ENCODE measurements at places on chromosomes 11 and 22.
A peak's percentile ranks its signal among the peaks of the same experiment; 100 is the strongest.

DNA sequence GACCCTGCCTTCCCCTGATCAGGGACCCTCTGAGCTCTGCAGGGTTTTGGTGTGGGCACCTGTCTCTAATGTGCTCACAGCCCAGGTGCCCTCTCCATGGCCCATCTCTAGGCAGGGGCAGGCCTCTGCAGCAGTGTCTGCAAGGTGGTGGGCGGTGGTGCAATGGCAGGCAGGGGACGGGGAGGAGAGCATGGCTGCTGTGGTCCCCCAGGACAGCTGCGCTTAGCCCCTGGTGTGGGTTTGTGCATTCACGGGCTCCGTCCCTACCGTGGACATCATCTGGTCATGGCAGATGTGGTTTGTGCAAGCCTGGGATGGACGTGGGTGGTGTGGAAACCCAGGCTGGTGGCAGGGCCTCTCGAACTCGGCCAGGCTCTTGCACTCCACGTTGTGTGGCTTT, 443.1 kb downstream of the TBC1D22A start:
- DNase-seq = no peak

DNA sequence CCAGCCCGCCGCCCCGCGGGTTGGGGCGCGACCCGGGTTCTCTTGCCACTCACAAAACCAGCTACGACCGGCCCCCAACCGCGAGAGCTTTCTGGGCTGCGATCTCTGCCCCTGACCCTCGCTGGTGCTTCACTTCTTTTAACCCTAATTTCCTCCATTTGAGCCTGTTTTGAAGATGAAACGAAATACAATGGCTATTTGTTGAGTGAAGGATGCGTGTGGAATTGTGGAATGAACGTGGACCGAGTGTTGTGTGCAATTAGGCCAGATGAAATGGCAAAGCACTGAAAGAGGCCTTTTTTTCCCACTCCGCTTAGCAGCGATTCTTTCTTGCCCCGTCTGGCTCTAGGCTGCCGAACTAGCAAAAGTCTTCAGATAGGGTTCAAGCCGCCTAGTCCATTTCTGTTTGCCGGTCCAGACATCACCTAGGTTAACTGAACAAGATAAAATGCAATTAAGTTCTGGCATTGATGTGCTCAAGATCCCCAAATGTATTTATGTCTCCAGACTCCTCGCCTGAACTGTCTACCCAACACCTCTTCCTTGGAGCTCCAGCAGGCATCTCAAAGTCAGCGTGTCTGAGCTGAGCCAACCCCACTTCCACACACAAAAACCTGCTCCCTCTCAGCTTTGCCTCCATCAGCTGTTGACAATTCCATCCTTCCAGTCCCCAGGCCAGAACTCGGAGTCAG, 471 bp upstream of the TMEM184B start:
- DNase-seq = peak; percentile 74

GRCh38 chr11:118604566-118604965, 2.8 kb upstream of the PHLDB1 start:
- no peak for DNase-seq

DNA sequence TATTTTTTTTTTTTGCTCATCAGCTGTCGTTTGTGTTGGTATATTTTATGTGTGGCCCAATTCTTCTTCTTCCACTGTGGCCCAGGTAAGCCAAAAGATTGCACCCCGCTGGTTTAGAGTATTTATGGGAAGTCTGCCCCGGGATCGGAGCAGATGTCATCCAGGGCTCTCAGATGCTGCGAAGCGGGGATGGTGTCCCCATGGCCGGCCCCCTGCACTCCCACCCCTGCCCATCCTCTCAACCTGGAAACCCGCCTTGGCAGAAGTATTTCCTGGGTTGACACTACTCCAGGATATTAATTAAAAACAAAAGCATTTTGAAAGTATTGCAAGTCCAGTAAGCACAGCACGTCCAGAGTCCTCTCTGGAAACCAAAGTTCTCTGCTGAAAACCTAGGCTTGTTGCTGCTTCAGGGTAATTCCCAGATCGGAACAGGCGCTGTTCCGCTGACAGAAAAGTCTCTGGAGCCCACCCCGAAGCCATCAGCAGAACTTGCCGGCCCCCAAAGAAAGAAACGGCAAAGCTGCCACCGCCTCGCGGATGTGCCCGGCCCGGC, 833 bp downstream of the SCUBE2 start:
- peak; percentile 68 for DNase-seq

DNA sequence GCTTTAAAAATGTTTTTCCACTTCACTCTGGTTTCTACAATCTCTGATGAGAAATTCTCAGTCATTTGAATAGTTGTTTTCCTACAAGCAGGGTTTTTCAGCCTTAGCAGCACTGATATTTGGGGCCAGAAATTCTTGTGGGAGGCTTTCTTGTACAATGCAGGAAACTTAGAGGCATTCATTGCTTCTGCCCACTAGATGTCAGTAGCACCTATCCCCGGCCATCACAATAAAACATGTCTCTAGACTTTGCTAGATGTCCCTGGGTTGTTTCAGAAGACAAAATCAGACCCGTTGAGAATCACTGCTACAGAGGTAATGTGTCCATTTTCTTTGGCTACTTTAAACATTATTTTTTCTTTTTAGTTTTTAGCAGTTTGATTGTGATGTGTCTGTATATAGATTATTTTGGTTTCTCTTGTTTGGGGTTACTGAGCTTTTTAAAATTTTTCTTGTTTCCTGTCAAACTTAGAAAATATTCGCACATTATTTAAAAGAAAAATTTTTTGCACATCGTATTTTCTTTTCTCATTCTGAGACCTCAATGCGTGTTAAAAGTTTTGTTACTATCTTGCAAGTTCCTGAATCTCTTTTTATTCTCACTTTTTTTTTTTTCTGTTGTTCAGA, 60.8 kb upstream of the CCDC179 start:
- DNase-seq = peak; percentile 7

- DNase-seq = no peak
Observed at GRCh38 chr22:25068707-25069106, 116.2 kb downstream of the KIAA1671 start.

GRCh38 chr11:115193914-115194801, 310.1 kb downstream of the CADM1 start:
- no peak for DNase-seq
